ENCODE measurements at places on chromosomes 2 and 18. TPM values are rescaled to one million over a fixed set of nuclear protein-coding genes. Genes with fewer than 3 reads are reported as not detected.

TMEFF2 gene
- total RNA-seq = 0.36 TPM

ZNF892 gene
- total RNA-seq = 1.6 TPM

CFAP221 gene
- total RNA-seq = 0.48 TPM

ALK gene
- 0.32 TPM for total RNA-seq

- no peak for DNase-seq
Observed at GRCh38 chr18:62660691-62661090, 54.6 kb upstream of the PHLPP1 start.

GRCh38 chr18:31247574-31248199, 70.3 kb upstream of the DSG1 start:
- DNase-seq = no peak

DNA sequence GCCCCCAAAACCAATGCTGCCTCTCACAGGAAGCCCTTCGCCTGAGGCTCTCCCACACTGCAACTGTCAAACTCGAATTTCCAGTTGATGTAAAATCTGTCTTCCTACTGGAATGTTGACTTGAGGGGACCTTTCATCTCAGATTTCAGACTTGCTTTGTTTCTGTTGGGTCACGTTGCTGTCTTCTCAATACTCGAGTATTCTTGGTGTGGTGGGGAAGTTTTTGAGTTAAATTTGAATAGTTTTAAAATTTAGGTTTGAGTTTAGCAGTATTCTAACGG, 50.8 kb downstream of the AGAP1 start:
- DNase-seq = no peak

DNA sequence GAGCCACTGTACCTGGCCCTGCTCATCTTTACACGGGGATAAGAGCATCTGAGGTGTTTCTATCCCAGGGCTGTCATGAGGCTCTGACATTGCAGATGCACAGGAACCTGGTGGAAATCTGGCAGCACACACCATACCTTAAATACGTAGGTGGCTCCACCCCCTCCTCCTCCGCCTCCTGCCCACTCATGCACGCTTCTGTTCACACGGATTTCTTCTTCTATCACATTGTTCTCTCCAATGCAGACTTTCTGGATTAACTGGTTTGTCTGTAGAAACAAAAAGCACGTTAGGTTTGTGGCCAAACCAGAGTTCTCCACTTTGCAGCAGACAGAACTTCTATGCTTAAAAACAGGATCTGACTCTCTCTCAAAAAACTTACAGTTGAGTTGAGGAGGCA, 118.2 kb downstream of the CLIP4 start:
- peak; percentile 58 for DNase-seq

- no peak for DNase-seq
Observed at GRCh38 chr2:85048534-85048933, 77.6 kb downstream of the KCMF1 start.

GRCh38 chr2:2848198-2848597, 517.1 kb upstream of the MYT1L start:
- DNase-seq = no peak

GRCh38 chr18:65415098-65415497, 335.7 kb upstream of the CDH7 start:
- no peak for DNase-seq

- DNase-seq = no peak
Observed at GRCh38 chr18:42412281-42412680, 457.2 kb downstream of the PIK3C3 start.

- DNase-seq = peak; percentile 87
Observed at GRCh38 chr2:218397820-218398436, 1.7 kb upstream of the CTDSP1 start.

- DNase-seq = no peak
Observed at GRCh38 chr2:46257476-46257875, 39.7 kb upstream of the EPAS1 start.

DNA sequence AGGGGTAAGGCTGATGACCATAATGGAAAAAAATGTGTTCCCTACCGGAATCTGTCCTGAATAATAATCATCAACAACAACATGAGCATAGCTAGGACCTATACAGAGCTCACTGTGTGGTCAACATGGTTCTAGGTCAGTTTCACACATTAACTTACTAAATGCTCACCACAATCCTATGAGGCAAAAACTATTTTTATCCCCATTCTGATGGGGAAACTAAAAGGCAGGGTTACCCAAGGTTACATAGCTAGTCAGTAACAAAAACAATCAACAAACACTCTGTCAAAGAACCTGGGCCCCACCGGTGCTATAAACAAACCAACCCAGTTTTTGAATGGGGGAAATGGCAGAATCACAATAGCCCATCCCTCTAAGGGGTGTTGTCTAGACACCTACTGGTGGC, 40.1 kb downstream of the AOX1 start:
- no peak for DNase-seq

DNA sequence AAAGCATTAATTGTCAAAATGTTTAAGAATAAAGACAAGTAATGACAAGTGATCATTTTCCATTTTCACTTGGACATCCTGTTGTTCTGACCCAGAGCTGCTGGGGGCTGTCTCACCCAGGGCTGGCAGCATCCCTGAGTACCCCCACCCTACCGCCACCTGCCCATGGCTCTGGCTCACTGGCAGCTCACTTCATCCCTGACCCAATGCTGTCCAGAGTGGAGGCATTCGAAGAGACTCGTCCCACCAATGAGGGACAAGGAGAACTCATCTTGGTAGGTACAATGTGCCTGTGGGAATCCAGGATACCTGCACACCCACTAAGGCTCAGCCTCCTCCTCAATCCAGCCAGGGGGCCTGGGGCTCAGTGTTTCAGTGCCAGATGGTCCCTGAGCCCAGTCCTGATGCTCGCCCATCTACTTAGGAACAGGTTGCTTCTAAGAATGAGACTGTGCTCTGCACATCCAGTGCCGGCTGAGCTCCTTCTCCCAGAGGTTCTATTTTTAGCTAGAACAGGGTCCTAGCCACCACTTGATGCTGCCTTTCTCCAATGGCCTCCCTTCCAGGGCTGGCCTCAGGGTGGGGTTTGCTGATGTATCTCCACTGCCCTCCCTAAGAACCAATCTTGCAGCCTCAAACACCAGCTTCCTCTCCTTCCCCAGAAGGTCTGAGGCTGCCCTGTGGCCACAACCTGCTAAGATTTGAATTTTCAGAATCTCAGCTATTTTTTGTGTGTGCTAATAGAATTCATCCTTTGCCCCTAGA, 53.7 kb downstream of the ADD2 start:
- DNase-seq = peak; percentile 50

Measured in suprapubic skin (tissue), 4 donors.